ENCODE measurements at places on chromosomes 7 and 10.

DNA sequence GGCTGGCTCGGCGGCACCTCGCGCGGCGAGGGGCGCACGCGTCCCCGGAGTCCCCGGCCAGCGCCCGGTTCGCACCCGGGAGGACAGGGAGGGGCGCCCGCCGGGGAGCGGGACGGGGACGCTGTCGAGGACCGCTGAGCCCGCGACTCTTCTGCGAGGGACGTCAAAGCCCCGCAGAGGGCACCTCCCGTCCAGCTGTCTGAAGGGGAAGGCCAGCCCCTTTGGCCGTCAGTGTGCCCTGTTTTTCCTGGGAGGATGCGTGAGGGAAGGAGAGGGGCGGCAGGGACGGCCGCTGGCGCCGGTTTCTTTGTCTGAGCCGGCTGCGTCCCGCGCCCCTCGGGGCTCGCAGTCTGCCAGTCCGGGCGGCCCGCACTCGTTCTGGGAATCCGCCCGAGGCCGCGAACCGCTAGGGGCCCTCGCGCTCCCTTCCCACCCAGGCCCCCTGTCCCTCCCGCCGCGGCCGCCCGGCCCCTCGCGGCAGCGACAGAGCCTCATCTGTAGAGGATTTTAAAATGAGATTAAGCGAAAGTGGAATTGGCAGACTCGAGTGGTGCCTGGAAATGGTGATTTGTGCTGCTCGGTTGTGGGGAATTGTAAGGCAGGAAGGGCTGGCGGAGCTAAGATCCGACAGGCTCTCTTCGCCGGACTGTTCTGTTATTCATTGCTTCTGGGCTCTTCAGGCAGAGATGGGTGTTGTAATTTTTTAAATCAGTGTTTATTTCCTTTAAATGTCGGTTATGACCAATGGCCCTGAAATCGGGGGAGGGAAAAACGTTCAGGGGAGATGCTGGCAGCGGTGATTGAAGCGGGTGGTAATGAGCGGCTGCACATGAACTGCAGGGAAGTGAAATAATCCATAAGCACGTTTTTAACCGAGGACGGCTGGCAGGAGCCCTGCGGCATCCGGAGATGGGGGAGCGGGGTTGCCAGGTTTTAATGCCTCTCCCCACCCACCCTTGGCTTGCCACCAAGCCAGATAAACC is 618 bp upstream of the RELN start:
- DNase-seq: no peak

GRCh38 chr7:131826960-131827359 is 270.5 kb upstream of the PODXL start:
- no peak for DNase-seq

- no peak for DNase-seq
These were observed 539.7 kb upstream of the KCND2 start for GRCh38 chr7:119733127-119733879.

DNA sequence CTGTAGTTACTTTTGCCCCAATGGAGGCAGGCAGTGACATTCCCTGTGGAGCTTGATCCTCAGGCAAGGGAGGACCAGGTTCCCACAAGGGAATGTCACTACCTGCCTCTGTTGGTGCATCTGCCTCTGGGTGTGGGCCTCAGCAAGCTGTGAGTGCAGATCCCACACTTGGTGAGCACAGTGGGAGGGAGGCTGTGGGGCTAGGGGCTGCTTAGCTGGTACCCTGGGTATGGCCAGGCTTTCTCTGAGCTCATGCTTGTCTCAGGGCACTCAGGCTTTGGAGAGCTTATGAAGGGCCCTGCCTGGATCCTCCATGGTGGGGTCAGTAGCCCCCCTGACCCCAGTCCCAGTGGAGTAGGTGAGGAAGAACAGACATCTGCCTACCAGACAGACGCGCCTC is 16.2 kb upstream of the ZNF488 start:
- no peak for DNase-seq

GRCh38 chr10:100894589-100895294 is 18.0 kb upstream of the SLF2 start:
- no peak for DNase-seq

DNA sequence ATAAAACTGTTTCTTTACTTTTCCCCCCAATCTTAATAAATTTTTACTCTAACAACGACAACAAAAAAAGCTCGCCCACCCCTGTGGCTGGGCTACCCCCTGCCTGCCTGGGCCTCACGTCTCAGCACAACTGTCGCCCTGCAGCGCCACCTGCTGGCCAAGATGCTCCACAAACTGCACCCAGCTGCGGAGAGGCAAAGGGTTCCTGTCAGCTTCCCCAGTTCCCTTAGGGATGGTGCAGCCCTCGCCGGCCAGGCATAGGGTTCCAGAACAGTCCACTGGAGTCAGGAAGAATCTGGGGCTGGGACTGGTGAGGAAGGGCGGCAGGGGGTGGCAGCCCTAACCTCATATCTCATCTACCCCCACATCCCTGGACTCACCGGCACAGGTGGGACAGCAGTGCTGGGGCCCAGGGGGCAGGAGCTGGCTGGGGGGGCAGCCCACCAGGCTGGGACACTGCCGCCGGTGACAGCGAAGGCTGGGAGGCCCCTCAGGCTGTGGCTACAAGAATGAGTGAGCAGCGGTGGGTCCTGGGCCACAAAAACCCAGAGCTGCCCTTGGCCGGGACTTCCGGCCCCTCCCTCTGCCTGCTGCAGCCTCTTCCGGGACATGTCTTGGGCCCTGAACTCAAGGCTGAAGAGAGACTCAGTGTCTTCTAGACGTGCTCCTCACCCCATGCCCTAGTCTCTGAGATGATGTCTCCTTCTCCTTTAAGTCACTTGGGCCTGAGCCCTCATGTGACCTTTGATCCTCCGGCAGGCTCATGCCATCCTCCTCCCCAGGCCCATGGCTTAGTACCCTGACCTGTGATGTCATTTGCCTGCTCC is 21.2 kb downstream of the ATP6V1F start:
- peak; percentile 80 for DNase-seq

GRCh38 chr10:19096501-19097073 is 48.0 kb downstream of the MALRD1 start:
- DNase-seq: no peak

DNA sequence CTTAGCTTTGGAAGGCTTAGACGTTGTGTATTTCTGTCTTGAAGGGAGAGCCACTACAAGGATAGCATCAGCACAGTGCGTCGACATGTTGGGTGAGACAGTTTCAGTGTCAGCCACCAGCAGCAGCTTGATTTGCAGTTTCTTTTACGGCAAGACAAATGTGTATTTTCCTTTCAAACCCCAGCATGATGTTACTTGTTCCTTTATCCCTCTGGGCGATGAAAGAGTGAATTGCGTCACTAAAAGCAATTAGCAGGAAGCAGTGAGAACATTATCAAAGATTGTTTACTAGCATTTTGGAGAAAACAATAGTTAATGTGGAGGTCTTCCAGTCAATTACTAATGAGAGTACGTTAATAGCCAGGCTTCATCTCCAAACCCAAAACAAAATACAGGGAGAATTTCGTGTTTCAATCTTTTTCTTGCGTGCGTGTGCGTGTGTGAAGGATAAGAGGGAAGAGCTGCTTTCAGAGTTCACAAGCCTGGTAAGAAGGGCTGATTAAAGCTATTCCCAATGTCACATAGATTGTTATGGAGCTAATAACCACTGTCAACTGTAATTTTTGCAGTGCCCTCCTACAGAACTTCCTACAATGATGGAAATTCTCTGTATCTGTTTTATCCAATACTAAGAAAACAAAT is 157.1 kb upstream of the AOAH start:
- DNase-seq: no peak

DNA sequence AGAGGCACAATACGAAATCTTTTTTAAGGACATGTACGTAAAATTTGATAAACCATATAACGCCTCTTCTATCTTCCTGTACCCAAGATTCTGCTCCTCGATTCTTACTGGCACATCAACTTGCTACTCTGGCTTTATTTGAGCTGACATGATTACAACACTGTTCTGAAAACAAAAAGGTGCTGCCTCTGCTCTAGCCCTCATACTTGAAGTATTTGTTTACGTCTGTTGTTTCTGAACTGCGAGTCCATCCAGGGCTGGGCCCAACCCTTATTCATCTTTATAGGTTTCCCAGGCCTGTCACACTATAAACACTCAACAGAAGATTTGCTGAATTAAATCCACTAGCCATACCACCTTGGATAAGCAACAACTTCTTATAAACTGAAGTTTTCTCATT is 96.2 kb upstream of the SVIL start:
- no peak for DNase-seq

DNA sequence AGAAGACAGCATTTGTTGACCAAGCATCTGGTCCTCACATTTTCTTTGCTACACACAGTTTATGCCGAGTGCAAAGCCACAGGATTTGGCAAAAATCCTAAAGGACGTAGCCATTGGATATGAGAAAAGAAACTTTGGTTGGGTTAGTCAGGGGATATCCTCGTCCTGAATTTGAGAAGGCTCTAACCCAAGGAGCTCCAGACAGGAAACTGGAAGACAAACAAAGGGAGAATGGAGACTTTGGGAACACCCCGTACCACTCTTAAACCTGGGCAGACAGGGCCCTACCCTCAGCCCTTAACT is 146.6 kb upstream of the FRMD4A start:
- DNase-seq: no peak

- DNase-seq: no peak
These were observed 161.7 kb downstream of the CTTNBP2 start for GRCh38 chr7:117711556-117711955.

DNA sequence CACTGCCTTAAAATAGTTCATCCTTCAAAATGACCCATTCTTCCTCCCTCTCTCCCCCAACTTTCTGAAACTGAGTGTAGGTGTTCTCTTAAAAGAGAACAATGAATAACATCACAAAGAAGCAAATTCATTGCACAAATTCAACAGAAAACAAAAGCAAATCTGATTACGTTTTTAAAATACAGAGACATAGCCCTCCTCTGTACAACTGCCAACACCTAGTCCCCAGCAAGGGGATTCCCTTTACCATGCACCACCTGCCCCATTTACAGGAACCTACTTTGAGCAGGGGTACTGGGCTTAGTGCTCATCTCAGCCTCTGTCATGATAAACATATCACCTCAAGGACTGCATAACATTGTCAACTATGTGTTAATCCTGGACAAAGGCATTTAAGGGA is 302.8 kb upstream of the AOAH start:
- no peak for DNase-seq

DNA sequence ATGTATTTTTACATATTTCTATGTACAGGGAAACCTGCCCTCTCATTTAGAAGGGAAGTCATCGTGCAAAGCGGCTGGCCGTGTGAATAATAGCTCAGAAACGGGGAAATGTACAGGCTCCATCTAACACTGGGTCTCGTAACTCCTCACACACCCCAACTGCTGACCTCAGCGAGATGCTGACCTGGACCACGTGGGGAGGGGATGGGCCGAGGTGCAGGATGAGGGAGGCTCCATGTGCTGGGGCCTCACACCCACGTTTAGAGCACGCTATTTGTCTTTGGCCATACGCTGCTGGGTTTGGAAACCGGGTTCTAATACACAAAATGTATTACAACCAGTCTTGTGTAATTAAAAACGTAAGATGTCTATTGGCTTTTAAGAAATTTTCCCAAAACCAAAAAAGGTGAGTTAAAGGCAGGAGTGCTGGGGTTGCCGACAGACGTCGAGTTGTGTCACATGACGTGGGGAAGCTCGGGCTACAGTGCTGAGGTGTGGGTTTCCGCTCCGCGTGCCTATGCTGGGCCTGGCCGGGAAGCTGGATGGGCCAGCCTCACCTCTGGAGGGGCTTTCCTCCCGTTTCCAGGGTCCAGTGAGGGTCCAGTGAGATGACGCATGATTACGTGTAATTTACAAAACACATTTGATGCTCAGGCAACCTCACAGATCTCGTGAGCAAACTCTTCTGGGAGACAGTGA is 215.6 kb downstream of the DNAJB6 start:
- DNase-seq: no peak

GRCh38 chr7:51430480-51431086 is 114.0 kb upstream of the COBL start:
- DNase-seq: peak; percentile 63

- DNase-seq: no peak
These were observed 4.8 kb upstream of the KNDC1 start for GRCh38 chr10:133154996-133155778.

DNA sequence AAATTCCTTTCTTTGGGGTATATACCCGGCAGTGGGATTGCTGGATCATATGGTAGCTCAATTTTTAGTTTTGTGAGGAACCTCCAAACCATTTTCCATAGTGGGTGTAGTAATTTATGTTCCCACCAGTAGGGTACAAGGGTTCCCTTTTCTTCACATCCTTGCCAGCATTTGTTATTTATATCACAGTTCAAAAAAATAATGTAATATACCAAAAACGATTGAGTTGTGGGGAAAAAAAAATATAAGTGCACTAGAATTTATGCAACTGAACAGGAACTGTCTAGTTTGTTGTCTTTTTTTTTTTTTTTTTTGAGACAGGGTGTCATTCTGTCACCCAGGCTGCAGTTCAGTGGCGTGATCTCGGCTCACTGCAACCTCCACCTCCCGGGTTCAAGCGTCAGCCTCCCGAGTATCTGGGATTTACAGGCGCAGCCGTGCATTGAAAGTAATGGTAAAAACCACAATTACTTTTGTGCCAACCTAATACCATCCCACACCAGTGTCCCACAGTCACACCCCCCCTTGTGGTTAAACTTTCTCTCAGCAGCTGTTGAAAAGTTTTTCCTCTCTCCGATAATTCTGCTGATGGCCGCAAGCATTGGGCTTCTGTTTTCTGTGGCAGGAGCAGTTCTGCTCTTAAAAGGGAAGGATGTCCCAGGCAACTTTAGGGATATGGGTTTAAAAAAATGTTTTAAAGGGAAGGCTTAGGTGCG is 6.8 kb upstream of the LAT2 start:
- no peak for DNase-seq

DNA sequence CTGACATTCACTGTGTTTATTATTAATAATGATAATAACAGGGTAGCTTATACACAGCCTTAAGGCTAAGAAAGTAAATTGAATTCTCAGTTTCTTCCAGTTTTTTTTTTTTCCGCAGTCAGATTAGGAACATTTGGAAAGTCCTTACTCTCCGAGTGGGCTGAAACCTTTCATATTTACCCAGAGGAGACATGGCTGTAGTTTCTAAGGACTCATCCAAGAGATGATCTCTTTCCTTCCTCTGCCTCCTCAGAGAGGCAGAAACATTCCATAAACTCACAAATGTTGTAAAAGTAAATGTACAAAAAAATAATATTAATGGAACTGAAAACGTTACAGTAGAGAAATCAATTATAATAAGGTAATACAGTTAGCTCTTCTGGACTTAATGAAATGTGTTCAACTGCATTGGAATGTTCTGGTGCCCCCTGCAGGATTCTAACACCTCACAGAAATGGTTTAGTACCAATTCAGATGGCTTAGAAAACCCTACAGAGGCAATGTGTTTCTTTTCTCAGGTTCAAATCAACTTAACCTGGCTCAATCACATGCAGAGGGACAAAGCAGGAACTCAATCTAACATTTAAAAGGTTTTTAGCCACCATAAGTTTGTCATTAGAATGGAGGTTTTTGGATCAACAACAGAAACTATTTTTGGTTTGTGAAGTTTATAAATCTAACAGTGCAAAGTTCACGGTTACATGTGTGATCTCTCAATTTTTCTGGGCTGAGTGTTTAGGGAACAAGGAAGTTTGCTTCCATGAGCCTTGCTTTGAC is 71.7 kb downstream of the ICA1 start:
- DNase-seq: peak; percentile 27

GRCh38 chr10:93746844-93747284 is 10.9 kb upstream of the LGI1 start:
- peak; percentile 72 for DNase-seq

GRCh38 chr7:41257660-41258059 is 445.2 kb downstream of the INHBA start:
- no peak for DNase-seq

GRCh38 chr10:132701099-132701845 is 84.7 kb downstream of the NKX6-2 start:
- DNase-seq: no peak

Measured in LoVo (cell line).